ENCODE measurements at places on chromosomes 7 and 10.

- no peak for DNase-seq
These were observed 9.8 kb upstream of the ZNF22 start for GRCh38 chr10:44990965-44991364.

DNA sequence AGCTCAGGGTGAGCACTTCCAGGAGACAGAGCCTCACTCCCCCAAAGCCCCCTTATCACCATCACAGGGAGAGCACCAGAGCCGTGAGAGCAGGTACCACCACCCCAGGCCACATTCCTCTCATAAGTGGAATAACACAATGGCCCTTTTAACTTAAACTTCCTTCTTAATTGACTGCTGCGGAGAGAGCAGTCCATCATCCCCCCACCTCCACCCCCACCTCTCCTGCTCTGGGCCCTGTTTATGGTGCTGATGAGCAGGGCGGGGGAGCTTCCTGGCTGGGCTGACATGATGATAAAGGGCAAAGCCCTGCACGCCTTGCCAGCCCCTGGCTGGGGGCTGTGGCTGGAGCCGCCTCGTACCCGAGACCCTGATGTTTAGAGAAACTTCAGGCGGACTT is 81.4 kb upstream of the PODXL start:
- DNase-seq, result no peak

GRCh38 chr7:145698526-145699262 is 417.9 kb upstream of the CNTNAP2 start:
- DNase-seq, result no peak

- no peak for DNase-seq
These were observed 233.6 kb upstream of the BMPER start for GRCh38 chr7:33671531-33672262.

DNA sequence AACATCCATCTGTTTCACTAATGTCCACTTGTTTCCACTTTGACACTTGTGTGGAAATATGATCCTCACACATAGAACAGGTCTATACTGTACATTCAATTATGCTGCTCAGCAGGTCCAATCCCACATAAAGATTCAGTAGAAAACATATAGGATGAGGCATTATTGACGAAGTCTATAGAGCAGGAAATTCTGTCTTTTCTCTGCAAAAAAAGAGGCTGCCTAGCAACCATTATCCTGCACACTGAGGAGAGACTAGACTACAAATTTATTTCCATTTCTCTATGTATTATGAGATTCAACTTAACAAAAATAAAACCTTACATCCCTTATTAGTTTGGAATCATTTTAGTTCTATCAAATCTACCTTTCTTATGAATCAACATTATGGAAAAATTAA is 204.6 kb upstream of the POM121L12 start:
- DNase-seq, result no peak

DNA sequence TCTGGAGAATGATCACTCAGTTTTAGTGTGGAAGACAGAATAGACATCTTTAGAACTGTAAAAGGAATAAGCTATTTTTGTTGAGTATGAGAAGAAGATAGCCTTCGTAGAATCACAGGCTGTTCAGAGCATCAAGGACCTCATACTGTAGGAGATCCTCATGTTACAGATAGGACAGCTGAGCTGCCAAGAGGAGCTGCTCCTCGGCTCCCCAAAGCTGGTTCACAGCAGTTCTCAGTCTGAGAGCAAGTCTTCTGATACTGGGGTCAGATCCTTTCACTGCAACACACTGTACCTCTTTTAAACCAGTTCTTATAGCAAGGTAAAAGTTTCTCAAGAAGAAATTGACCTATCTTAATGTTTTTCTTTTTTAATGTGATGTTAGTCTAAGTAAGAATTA is 17.1 kb downstream of the CCNY start:
- DNase-seq, result no peak

DNA sequence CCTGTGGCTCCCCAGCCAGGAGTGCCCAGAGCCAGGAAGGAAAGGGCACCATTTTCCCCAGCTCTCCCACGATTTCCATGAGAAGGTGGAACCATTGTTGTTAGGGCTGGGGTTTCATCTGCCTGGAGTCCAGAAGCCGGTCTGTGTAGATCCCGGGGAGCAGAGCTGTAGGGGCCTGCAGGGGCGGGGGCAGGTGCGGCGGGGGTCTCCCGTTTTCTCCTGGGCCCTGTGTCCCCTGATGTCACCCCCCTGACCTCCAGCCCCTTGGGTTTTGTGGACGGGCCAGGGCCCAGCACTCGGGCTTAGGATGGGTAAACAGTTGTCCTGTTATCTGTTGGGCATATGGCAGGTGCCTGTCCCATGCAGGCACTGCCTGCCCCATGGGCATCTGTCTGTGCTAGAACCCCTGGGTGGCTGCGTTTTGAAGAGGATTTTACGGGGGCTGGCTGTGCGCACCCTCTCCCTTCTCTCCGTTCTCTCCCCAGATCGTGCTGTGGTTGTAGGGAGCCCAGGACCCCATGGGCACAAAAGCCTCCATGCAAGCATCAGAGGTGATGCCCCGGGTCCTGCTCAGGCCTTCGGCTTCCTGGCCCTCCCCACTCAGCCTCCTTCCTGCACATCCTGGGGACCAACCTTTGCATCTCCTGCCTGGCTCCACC is 158.8 kb downstream of the WDR37 start:
- no peak for DNase-seq

DNA sequence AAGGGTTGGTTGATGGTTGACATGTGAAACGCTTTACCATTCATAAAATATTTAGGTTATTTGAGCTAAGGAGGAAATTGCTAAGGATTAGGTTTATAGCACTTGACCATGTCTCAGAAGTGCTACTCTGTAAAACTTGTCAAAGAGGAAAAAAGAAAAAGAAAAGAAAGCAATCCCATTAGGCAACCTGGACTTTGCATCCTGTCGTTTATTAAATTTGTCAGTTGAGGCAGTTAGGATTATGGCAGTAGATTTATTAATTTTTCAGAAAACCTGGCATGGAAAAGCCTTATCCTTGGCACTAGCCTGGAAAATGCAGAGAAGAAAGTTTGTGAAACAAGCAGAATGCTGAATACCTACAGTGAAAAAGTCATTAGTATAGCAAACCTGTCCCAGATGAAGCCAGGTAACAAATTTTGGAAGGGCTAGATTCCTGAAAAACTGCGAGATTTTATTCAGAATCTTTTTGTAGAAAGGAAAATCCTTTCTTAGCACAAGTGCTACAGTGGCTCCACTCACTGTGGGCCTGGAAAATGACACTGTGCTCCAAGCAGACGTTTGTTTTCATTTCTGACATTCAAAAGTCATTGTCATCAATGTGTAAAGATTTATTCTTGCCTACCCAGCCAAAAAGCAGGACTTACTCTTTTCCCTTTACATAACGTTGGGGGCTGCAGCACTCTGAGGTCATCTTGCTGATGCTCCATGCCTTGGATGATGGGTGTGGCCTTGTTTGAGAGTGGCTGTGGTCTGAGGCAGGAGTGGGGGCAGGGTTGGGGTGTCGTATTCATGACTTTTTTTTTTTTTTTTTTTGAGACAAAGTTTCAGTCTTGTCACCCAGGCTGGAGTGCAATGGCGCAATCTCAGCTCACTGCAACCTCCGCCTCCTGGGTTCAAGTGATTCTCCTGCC is 664.9 kb downstream of the SUGCT start:
- DNase-seq, result no peak

GRCh38 chr10:91907033-91907594 is 2.2 kb downstream of the FGFBP3 start:
- no peak for DNase-seq

- no peak for DNase-seq
These were observed 5.2 kb downstream of the LGI1 start for GRCh38 chr10:93762979-93763391.

DNA sequence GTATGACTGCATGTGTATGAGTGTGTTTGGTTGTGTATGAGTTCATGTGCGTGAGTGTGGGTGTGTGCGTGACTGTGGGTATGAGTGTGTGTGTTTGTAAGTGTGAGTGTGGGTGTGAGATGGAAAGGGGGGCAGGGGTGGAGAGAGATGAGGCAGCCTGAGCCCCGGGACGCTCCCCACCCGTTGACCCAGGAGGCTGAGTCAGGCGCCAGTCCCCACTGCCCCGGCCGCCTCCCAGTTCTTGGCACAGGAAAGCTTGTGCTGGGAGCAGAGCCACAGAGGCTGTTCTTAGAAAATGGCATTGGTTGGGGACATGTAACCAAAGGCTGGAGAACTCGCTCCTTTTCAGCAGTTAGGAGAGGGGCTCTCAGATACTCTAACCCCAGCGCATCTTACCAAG is 27.8 kb upstream of the NUB1 start:
- no peak for DNase-seq

DNA sequence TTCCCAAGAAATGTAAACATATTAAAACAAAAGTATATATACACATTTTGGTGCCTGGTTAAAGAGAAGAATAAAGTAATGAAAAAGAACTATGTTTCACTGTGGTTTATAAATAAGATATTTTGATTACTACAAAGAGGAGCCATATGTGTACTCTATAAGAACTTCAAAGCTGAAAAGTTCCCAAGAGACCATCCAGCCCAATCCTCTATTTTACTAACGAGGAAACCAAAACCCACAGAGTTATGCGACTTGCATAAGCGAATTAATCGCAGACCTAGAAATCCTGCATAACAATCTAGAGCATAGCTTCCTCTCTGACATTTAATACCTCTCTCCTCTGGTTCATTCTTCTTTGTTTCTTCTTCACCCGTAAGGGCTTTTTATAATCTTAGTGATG is 937.1 kb downstream of the CNTNAP2 start:
- DNase-seq, result no peak

DNA sequence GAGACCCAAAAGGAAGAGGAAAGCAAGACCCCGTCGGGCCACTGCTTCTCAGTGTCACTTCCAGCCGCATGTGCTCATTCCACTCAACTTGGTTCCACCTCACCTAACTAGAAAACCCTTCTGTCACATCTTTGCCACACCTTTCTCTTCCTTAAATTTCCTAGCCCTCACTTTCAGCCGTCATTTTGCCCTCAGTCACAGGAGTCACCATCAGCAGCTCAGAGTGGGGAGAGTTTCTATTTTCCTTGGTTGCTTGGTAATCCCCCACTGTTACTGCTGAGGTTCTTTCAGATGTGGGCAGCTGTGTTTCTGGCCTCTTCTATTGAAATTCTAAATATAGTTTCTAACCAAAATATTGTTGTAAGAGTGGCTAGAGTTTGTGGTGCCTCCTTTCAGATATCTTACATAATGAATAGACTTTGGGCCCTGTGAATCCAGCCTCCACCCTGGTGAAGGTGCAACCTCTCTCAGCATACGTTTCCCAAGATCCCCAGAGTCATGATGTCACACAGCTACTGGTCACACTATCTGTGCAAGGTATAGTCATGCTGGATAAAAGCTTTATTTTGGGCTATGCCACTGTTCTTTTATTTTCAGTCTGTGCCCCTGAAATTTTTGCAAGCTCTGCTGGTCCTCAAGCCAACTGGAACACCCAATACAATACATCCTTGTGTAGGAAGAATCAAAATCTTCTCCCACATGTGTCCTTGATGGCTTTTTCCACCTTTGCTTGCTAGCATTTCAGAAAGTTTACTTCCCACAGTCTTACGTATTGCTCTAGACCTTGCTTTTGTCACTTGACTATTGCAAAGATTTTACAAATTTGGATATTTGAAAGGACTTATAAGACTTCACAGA is 9.2 kb downstream of the AGBL3 start:
- DNase-seq, result peak; percentile 42

GRCh38 chr10:110273474-110273873 is 31.2 kb downstream of the SMNDC1 start:
- peak; percentile 75 for DNase-seq

DNA sequence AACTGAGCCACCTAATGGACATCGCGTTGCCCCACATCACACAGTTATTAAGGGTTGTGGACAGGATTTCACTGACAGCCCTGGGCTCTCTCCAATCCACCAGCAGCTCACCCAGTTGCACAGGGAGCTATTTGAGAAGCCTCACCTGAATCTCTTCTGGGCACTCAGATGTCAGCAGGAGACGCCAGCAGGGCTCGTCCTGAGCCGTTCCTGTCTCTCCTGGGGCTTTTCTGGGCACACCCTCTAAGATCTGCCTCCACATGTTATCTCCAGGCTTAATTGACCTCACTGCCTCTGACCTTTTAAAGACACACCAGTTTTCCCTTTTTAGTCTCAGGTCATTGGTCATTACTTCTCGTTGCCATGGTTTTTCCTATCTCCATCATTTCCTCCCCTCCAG is 63.0 kb downstream of the GRID1 start:
- no peak for DNase-seq

GRCh38 chr10:73359492-73359891 is 828 bp upstream of the CFAP70 start:
- DNase-seq, result no peak

- DNase-seq, result no peak
These were observed 4.2 kb downstream of the CYP26A1 start for GRCh38 chr10:93077860-93078337.

DNA sequence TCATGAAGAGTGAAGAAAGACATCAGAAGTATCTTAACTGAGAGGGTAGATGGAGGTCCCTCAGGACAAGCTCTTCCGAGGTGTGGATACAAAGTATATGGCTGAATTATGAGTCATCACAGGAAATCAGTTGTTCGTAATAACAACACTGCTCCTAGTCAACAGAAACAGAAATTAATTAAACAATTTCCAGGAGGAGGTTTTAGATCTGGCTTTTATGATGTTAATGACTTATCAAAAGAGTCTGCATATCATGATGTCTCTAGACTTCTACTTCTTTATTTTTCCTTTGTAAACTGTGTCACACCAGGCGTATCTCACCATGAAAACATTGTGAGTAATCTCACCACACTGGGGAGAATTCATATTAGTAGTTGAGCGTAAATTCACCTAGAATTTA is 31.2 kb downstream of the OSBPL3 start:
- no peak for DNase-seq

- no peak for DNase-seq
These were observed 15.9 kb downstream of the TRIM56 start for GRCh38 chr7:101100858-101101847.

- no peak for DNase-seq
These were observed 4.4 kb downstream of the PSPH start for GRCh38 chr7:56046721-56047445.

- DNase-seq, result no peak
These were observed 19.1 kb downstream of the ABLIM1 start for GRCh38 chr10:114638821-114639625.

GRCh38 chr10:30392564-30392990 is 41.4 kb upstream of the MAP3K8 start:
- DNase-seq, result peak; percentile 46

- peak; percentile 9 for DNase-seq
These were observed 156.0 kb downstream of the SEMA3D start for GRCh38 chr7:85030893-85031292.
